ENCODE measurements at places on chromosomes 2 and 18.
A peak's percentile ranks its signal among the peaks of the same experiment; 100 is the strongest.

DNA sequence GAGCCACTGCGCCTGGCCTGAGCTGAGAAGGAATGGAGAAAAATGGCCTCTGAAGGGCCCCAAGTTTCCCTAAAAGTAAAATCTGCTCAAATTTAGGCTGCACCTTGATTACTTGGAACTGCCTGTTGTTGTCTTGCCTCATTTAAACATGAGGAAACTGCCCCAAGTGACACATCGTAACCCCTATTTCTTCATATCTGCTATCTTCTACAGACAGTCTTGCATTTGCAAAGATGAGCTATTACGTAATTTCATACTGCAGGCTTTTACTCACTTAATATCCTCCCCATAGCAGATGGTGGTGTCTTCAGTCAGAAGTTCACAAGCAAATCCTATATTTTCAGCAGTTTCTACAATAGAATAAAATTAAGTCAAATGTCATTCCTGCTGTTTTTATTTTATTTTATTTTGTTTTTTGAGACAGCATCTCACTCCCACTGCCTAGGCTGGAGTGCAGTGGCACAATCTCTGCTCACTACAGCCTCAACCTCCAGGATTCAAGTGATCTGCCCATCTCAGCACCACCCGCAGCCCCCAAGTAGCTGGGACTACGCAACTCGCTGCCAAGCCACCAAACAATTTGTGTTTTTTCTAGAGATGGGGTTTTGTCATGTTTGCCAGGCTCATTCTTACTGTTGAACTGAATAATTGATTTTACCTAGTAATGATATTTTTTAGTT is 45.3 kb upstream of the NARS1 start:
- DNase-seq, result no peak

- no peak for DNase-seq
Measured at GRCh38 chr2:217851191-217852020, 151.4 kb downstream of the TNS1 start.

DNA sequence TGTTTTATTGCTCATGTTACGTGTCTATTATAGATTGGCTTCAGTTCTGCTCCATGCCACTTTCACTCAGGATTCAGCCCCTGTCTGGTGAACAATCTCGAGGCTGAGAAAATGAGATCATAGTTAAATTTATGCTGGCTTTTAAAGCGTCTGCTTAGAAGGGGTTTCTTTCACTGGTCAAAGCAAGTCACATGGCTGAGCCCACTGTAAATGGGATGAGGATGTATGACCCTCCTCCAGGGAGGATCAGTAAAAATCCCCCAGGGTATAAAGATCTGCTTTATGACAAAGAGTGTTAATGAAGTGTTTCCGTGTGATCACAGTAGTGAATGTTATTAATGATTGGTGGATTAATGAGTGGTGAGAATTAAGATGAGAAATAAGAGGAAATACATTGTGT is 6.2 kb upstream of the PLCL1 start:
- no peak for DNase-seq

DNA sequence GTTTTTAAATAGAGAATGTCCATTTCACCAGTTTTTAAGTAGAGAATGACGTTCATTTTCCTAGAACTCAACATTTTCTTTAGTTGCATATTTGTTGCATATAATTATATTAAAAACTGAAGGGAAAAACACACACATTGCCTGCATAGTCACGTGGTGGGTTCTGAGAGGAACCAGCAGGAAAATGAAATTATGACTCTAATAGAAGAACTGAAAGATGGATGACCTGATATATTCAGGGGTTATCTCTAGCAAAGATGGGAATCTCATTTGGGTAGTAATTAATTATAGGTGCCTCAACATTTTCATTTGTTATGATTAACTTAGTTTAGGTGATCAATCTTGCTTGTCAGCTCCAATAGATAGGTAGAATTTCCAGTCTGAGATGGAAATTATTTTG is 288.3 kb downstream of the TRIB2 start:
- DNase-seq, result no peak

DNA sequence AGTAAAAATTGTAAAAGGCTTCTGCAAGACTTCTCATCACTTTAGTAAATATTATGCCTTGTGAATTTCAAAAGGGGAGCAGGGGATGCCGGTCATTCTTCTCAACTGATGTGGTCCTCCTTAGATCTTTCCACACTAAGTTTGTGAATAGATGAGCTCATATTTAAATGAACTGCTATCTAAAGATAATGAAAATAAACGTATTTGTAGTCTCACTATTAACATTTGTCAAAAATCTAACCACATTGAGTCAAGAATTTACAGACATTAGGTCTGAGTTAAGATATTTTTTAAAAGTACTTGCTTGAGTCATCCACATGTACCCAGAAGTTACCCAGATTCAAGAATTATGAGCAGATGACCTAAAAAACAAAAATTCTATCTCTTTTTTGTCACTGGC is 6.5 kb downstream of the PRPF40A start:
- no peak for DNase-seq

GRCh38 chr18:23363865-23364570 is 89.1 kb upstream of the RIOK3 start:
- DNase-seq, result no peak

- DNase-seq, result peak; percentile 77
Measured at GRCh38 chr18:58195278-58195765, 151.3 kb downstream of the NEDD4L start.

- DNase-seq, result no peak
Measured at GRCh38 chr18:48575658-48576456, 37.0 kb downstream of the CTIF start.

DNA sequence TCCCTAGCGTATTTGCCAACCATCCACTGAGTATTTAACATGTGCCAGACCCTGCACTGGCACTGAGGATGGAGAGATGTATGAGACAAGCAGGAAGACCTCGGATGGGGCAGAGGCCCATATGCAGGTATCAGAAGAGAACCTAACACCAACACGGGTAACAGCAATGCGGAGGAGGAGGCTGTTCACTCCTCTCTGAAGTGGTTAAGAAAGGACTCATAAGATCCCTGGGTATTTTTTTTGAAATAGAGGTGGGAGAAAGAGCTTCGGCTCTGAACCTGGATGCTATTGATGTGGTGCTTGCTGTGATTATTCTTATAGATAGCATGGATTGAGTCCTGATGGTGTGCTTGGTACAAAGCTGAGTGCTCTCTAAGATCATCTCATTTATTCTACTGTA is 418.3 kb downstream of the LPIN1 start:
- no peak for DNase-seq

GRCh38 chr2:69604026-69604678 is 39.4 kb downstream of the AAK1 start:
- no peak for DNase-seq

DNA sequence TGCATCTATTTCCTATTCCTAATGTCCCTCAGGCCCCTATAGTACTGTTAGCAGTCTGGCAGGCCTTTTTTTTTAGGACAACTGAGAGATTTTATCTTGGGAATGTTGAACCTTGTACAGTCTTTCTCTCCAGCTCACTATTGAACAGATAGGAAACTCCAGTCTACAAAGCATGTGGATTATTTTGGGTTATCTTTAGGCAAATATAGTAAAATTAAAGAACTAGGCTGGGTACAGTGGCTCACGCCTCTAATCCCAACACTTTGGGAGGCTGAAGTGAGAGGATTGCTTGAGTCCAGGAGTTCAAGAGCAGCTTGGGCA is 102.7 kb downstream of the OSBPL6 start:
- DNase-seq, result no peak

DNA sequence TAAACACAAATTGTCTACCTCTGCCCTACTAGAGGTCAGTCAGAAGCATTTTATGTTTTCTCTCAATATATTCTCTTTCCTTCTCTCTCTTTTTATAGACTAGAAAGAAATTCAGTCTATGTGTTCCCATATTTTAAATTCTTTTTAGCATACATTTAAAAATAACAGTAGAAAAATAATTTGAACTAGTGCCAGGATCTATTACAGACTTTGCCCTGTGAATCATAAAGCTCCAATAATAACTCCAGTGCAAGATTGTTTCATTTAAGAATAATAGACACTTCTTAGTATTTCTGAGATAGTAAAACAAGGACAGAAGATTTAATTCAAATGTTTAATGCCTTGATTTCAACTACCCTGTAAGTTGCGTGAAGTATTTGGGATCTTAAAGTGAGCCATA is 60.1 kb downstream of the ITGB6 start:
- no peak for DNase-seq

GRCh38 chr2:158689391-158689790 is 105.7 kb upstream of the DAPL1 start:
- DNase-seq, result no peak

GRCh38 chr2:72003124-72003523 is 144.5 kb downstream of the CYP26B1 start:
- no peak for DNase-seq

- DNase-seq, result no peak
Measured at GRCh38 chr2:62321380-62322289, 125.7 kb downstream of the B3GNT2 start.
